ENCODE measurements at places on chromosomes 4 and X.
A peak's percentile ranks its signal among the peaks of the same experiment; 100 is the strongest.

DNA sequence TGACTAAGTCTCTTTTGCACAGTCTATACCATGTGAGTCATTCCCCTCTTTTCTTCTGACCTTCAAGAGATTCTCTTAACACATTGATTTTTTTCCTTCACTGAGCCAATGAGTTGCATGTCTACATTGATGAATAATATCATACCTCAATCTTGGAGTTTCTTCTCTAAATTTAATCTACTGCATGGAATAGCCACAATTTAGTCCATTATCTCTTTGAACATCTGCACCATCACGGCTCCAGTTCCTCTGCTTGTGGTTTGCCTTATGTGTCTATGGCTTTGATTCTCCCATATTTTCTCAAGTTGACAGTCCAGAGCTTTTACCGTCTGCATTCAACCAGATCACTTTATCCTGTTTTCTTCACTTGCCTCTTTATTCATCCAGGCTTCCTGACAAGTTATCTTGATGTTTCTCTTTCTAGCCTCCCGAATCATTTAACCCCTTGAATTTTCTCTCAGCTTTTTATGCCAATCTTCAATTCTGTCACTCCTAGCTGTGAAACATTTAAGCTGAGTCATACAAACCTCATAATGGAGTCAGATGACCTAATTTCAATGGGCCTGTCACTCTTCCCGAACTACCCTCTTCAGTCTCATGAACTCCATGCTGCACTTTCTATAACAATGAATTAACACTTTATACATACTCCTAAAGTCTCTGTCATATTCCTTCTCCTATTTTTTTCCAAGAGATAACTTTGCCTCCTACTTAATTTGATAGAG, 222.3 kb downstream of the CPE start:
- DNase-seq: no peak

DNA sequence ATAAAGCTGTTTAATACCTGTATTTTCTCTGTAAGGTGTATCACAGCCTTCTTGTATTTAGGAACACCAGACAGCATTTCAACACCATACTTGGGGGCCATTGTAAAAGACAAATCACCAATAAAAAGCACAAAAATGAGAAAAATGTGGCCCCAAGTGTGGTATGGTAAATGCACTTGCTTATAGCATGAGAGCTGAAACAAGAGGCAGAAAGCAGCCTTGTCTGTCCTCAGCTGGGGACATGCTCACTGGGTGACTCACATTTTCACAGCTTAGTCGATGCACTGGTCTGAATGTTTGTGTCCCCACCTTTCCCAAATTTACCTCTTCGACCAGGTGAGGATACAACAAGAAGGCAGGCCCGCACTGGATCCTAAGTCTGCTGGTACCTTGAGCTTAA, 639.7 kb upstream of the AGA start:
- DNase-seq: no peak

GRCh38 chrX:144333429-144333828, 449.6 kb downstream of the UBE2NL start:
- DNase-seq: no peak

DNA sequence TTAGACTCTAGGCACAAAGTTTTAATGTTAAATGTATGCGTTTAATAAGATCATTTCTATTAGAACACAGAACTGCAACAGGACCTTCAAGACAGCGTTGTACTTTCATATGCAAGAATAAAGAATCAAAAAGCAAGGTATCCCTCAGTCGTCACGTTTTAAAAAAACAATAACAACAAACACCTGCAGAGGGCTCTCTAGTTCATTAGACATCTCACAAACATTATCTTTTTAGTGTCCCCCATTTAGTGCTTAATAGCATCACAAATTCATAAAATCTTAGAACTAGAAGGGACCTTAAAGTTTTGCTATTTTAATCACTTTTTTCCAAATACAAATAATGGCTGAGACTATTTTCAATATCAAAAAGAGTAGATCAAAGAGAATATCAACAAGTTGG, 236.6 kb downstream of the DCHS2 start:
- no peak for DNase-seq

DNA sequence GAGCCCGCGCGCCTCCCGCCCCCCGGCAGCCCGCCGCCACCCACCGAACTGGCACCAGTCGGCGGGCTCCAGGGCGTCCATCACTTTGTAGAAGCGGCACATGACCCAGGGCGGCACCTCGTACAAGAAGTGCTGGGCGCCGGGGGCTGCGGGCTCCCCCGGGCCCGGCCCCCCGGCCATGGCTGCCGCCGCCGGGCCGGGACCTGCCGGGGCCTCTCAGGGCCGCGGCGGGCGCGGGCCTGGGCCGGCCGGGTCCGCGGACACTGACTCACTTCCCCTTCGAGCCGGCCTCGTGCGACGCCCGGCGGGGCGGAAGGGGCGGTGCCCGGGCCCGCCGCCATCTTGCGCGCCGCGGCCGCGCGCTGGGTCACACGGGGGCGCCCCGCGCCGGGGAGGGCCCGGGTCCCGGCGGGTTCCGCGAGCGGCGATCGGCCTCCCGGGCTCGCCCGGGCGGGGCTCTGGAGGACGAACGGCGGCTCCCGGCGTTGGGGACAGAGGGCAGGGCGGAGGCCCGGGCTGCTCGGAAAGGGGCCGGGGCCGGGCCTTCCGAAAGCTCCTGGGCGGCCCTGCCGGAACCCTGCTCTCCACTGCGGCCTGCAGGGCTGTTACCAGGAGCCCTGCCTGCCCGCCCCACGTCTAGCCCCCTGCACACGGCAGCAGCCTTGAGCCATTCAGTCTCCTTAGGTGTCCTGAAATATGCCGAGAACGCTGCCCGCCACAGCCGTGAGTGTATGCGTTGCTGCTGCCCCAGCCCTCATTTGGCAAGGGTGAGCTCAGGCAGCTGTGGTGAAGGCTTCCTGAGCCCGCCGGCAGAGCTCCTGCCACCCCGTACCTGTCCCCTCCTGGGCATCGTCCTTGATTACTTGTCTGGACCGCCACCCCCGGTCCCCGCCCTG, at the start of gene IRAK1:
Gene IRAK1 (minus strand): TSS at position 270 of the 896 bp plus-strand sequence. CDS start 90 bp downstream, at position 180.
- DNase-seq: peak; percentile 48

GRCh38 chr4:178480881-178481280, 1038.6 kb upstream of the AGA start:
- DNase-seq: no peak

GRCh38 chr4:125522992-125523391, 208.2 kb downstream of the FAT4 start:
- DNase-seq: no peak

- DNase-seq: no peak
Measured at GRCh38 chrX:147736045-147736444, 175.7 kb upstream of the FMR1 start.

DNA sequence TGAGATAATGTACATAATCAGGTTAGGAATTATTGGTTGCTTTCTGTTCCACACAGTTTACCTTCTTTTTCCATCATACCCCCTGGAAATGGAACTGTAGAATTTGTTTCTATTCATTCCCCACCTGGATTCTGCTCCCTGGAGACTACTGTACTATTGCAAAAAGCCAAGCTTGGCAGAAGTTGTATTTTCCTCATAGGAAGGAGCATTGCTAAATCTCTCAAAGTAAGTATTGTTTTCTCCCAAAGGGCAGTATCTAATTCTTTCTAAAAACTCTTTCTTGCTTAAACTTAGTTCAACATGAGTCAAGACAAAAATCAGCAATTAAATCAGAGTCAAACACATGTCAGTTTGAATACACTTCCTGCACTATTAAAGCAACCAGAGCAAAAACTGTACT, 136.2 kb downstream of the CDS1 start:
- no peak for DNase-seq

DNA sequence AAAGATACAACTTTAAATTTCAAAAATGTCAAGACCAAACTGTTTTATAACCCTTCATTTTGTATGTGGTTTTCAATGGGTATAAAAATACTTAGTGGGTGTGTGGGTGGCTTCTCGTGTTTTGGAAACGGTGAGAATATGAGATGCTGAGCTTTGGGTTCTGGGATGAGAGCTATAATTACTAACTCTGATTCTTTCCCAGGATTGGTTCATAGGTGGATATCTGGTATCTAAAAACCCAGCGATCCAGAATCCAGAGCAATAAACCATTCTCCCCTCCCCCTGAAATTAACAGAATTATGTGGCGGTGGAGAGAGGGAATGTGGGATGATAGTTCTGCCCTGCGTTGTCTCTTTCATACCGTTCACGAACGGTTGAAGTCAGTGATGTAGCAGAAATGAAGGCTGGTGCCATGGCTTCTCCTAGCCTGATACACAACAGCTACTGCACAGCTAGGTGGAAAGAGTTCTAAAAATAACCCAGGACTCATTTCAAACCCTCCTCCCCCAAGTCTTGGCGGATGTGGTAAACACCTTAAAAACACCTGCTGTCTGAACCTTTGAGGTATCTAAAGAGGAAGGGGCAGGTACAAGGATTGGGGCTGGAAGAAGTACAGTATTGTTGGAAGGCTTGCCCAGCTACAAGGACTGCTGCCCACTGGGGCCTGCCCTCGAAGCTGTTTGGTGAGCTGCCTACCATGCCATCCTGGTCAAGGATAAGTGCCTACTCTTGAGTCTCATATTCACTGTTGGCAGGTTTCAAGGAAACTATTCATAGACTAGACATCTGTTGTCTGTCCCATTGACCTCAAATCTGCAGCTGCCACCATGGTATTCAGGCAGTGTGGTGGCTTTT, 44.5 kb downstream of the SEPTIN11 start:
- peak; percentile 51 for DNase-seq

- no peak for DNase-seq
Measured at GRCh38 chrX:25442499-25442898, 426.7 kb upstream of the ARX start.

- no peak for DNase-seq
Measured at GRCh38 chr4:20193141-20193936, 58.4 kb upstream of the SLIT2 start.

DNA sequence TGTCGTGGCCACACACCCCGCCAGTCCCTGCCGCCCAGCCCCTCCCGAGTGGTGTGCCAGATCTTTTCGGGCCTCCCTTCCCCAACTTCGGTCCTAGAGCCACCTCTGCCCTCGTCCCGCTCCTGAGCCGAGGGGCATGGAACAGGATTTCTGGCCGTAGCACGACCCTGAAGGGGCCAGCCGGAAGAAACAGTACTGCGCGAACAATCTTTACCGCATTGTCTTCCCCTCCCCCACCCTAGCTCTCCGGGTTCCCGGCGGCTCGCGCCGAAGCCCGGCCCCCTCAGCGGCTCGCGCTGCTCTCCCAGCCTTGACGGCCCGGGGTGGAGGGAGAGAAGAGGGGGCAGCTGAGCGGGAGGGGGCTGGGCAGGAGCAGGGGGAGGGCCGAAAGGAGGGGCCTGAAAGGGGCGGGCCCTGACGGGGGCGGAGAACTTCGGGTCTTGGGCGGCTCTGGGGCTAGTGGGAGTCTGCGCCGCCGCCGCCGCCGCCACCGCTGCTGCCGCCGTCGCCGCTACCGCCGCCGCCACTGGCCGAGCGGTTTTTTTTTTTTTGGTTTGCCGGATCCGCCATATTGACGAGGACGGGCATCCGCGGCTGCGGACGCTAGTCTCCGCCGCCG, at the start of gene USP9X:
Gene USP9X (plus strand): TSS at position 553 of the 619 bp plus-strand sequence. CDS start 38,184 bp downstream, outside the sequence.
- peak; percentile 85 for DNase-seq

DNA sequence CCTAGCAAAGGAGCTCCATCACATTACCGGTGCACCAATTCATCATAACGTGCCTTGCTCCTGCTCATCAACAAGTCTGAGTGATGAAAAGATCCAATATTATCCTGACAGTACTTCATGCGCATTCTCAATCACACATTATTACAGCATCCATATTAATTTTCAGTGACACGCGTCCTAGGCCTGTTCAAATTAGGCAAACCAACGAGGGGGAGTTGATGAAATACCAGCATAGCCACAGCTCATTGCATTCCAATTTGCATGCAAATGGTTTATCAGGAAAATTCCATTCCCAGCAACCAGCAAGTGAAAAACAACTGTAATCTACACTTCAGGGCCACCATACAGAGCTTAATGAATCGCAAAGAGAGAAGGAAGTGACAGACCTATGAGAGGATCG, 236.9 kb downstream of the DCLK2 start:
- DNase-seq: no peak

DNA sequence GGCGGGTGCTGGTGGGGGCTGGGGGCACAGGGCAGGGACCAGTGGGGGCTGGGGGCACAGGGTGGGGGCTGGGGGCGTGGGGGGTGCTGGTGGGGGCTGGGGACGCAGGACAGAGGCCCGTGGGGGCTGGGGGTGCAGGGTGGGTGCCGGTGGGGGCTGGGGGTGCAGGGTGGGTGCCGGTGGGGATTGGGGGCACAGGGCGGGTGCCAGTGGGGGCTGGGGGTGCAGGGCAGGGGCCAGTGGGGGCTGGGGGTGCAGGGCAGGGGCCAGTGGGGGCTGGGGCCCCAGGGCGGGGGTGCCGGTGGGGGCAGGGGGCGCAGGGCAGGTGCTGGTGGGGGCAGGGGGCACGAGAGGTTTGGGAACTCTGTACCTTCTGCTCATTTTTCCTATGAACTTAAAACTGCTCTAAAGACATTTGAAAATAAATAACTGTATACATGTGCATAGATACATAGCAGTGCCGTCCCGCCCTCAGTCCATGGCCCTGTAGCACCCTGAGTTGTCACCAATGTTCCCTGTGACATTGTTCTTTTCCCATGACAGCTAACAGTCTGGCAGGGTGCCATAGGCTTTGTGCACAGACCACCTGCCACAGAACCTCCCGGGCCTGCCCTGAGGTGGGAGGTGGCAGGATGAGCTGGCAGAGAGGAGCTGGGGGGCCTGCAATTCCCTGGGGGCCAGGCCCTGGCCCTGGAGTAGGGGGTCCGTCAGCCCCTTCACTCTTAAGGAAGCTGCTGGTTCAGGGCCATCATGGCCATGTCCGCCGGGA, 35.6 kb upstream of the ADRA2C start:
- DNase-seq: no peak

GRCh38 chr4:1357356-1358248, 10.6 kb downstream of the UVSSA start:
- no peak for DNase-seq

- DNase-seq: no peak
Measured at GRCh38 chr4:80268936-80269335, 2.5 kb downstream of the FGF5 start.

- no peak for DNase-seq
Measured at GRCh38 chr4:36159208-36159607, 85.1 kb downstream of the ARAP2 start.

GRCh38 chr4:166602068-166602467, 632.2 kb downstream of the SPOCK3 start:
- no peak for DNase-seq

GRCh38 chr4:9867751-9868425, 86.5 kb downstream of the DRD5 start:
- no peak for DNase-seq

DNA sequence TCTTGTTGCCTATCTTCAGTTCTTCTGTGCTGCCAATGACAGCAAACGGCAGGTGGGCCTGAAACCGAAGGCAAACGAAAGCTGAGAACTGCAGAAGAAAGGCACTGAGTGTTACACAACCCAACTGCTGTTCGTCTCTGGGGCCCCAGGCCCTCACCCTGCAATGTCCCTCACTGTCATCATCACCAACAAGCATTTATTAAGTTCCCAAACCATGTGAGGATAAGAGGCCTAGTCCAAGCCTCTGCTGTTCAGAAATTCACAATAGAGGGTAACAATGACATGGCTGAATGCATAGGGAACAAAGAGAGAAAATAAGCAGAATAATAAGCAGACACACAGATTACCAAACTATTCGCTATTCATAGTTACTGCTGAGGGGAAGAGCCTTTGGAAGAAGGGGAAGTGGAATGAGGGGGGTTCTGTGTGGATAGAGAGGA, 34.5 kb upstream of the NKRF start:
- DNase-seq: no peak

All from stimulated activated CD4-positive, alpha-beta T cell treated with anti-CD3 and anti-CD28 coated beads, Interleukin-4, amount 100 ng/mL, for 4 hours (primary cell).